ENCODE measurements at places on chromosomes 1 and 21.

DNA sequence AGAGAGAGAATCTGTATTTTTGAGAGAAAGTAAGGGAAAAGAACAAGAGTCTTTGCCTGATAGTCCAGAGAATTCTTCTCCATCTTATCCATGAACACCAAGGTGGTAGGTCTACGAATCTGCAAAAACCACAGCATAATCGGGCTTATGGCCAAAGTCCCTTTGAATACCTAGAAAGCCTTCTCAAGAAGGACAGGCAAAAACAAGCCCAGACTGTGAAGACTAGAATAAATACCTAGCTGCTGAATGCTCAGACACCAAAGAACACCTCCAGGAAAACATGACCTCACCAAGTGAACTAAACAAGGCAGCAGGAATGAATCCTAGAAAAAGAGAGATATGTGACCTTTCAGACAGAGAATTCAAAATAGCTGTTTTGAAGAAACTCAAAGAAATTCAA is 79.2 kb downstream of the HFM1 start:
- no peak for DNase-seq

- no peak for DNase-seq
These were observed 130.9 kb downstream of the GLIS1 start for GRCh38 chr1:53608071-53608470.

DNA sequence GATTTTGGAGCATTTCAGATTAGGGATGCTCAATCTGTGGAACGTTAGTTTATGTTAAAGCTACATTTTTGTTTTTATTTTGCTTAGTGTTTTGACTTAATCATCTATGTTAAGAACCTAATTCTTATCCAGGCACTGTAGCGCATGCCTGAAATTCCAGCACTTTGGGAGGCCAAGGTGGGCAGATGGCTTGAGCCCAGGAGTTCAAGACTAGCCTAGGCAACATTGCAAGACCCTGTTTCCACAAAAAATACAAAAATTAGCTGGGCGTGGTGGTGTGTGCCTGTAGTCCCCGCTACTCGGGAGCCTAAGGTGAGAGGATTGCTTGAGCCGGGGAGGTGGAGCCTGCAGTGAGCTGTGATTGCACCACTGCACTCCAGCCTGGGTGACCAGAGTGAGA is 23.4 kb downstream of the FNBP1L start:
- DNase-seq = no peak

GRCh38 chr1:228754646-228755268 is 19.5 kb downstream of the RHOU start:
- no peak for DNase-seq

Measured in 8988T (cell line).